ENCODE measurements at places on chromosomes 3 and 15. TPM values are rescaled to one million over a fixed set of nuclear protein-coding genes. Genes with fewer than 3 reads are reported as not detected.

The CSPG5 gene
- total RNA-seq, result 0.24 TPM

The FANCD2OS gene
- total RNA-seq, result not detected

GRCh38 chr3:38029400-38030125, at the start of gene PLCD1:
TSS of gene PLCD1 (minus strand) at chr3:38029642. CDS start at chr3:38029539, 103 bp downstream.
- DNase-seq, result peak; percentile 73

DNA sequence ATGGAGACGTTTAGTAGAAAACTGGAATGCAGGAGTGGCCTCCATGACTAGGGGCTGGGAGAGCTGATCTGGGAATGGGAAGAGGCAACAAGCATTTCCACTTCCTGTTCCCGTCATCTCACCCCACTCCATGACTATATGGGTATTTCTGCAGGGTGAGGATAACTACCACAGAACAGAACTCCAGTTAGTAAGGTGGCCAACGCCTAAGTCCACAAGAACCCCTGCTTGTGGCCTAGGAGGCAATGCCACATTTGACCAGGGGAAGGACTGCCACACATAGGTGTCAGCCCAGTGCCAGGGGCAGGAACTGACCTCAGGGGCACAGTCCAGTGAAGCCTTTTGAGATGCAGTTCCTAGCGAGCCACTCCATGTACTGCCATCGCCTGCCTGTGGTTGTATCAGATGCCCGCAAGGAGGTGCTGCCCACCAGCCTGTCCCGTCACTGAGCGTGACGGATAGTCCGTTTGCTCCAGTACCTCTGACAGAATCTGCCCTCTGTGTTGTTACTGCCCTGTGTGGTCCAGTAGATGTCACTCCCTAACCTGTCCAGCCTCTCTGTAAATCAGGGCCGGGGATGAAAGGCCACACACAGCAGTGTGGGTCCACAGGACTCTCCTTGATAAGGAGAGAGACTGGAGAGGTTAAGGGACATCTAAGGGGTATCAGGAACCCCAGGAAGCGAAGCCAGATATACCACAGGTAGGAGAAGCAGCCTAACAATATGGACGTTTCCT, 3.5 kb upstream of the MTFMT start:
- peak; percentile 31 for DNase-seq

- no peak for DNase-seq
Observed at GRCh38 chr3:39090922-39091321, 16.5 kb downstream of the GORASP1 start.

GRCh38 chr15:79294075-79294474, 11.6 kb downstream of the ANKRD34C start:
- no peak for DNase-seq

GRCh38 chr3:196192036-196192523, 19.1 kb downstream of the ZDHHC19 start:
- DNase-seq, result no peak

DNA sequence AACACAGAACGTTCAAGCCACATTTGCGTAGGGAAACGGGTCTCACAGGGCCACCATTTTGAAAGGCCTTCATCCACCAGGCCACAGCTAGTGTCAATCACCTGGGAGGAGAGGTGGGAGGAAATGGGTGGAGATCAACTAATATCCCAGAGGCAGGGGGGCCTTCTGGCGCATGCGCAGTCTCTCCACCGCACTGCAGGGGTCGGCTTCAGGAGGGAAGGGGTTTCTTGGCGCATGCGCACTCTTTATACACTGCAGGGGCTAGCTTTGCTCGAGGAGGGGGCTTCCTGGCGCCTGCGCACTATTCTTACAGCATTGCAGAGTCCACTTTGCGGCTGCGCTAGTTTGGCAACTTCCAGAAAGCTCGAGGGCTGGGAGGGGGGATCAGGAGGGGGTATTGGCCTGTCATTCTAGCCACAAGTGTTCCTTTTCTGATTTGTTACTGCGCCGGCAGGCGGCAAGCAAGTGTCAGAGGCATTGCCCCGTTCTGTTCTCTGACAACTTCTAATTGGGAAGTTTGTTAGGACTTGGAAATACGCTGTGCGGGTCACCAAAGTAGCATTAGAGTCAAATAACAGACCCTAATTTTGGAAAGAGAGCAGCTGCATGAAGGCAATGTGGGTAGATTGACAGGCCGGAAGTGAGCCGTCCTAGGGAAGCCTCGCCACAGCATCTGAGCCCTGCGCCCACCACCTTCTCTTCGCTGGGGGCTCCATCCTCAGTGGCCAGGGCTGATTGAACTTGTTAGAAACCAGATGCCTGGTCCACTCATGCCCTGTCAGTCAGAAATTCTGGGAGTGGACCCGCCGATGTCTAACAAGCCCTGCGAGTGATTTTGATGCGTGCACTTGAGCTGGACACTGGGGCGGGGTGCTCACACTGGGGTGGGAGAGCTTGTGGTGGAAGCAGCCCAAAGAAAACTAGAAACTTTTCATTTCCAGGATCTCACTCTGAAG, 173.5 kb upstream of the NDN start:
- no peak for DNase-seq

Measured in pancreas (tissue), 10 donors.